ENCODE measurements at places on chromosomes 7 and 10. TPM values are rescaled to one million over a fixed set of nuclear protein-coding genes. Genes with fewer than 3 reads are reported as not detected.

GRCh38 chr10:14435976-14436632, 105.4 kb upstream of the FRMD4A start:
- DNase-seq: no peak

DNA sequence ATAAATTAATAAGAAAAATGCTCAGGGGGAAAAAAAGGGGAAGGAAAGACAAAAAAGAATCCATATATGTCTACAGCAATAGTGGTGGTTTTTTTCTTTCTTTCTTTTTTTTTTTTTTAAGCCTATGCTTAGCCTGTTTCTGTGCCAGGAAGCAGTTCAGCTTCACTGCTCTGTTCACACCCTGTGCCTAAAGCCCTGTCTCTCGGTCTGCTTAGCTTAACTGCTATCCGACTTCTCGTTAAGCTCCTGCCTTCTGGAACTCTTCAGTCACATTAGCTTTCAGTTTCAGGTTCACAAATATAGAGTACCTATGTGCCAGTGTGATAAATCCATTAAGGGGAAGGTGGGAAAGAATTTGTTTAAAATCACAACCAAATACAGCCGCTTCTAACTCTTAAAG, 26.5 kb upstream of the NRG3 start:
- no peak for DNase-seq

DNA sequence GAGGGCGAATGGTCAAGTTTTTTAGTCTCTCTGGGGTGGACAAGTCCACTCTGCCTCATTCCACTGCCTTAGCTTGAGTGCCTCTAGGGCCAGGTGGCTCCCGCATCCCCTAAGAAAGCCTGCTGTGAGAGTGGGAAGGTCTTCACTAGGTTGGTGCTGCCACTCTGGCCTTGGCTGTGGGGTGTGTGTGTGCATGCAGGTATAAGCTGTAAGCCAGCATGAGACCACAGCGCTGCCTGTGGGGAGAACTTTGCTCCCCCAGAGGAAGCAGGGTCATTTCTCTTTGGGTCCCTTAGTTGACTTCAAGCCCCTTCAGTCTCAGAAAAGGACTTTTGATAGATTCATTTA, 25.5 kb upstream of the PCBD1 start:
- DNase-seq: no peak

GRCh38 chr7:144826208-144826607, 9.6 kb downstream of the TPK1 start:
- DNase-seq: no peak

GRCh38 chr10:12503311-12503710, 154.0 kb downstream of the CAMK1D start:
- DNase-seq: no peak

- no peak for DNase-seq
These were observed 7.8 kb upstream of the PANK1 start for GRCh38 chr10:89652806-89653370.

DNA sequence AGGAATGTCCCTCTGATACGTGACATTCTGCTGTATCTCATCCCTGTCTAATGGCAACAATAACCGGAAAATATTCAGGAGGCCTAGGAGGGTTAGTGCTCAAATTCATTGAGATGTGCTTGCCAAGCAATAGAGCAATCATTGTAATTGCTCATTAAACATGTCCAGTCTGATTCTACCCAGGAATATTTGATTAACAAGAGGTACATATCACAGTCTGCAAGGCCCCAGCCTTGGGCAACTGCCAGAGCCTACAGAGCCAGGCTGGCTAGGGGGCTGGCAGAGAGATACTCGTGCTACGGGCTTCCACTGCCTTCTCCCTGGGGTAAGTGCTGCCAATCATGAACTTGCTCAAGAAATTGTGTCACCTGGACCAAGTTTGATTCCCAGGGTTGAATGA, 99.1 kb downstream of the ALOX5 start:
- DNase-seq: no peak

- DNase-seq: peak; percentile 92
These were observed 1.1 kb upstream of the TRIP6 start for GRCh38 chr7:100865938-100866728.

DNA sequence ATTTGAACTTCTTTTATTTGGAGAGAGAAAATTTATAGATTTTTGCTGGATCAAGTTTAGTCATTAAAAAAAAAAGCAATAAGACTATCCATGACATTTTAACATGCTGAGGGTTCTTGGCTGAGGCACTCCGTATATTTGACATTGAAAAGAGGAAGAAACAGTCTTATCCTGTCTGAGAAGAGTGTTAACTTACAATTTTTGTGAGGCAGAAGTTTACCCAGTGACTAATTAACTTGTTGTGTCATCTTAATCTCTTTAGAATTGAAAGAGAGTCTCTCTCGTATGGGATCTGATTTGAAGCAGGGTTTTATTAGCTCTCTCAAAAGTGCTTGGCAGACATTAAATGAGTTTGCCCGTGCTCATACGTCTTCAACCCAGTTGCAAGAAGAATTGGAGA, 39.3 kb downstream of the SEC23IP start:
- DNase-seq: no peak

DNA sequence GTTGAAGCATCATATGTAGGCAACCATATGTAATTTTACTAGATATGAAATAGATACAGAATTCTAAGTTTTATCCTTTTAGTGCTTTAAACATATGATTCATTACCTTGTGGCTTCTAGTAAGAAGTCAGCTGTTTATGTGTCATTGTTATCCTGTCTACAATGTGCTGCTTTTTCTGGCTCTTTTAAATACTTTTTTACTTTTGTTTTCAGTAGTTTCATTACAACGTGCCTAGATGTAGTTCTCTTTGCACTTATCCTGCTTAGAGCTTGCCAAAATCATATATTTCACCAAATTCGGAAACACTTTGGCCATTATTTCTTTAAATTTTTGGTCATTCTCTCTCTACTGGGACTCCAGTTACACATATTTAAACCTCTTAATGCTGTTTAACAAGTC, 26.4 kb downstream of the YAE1 start:
- no peak for DNase-seq

- DNase-seq: no peak
These were observed 96.6 kb upstream of the PTN start for GRCh38 chr7:137439829-137440825.

GRCh38 chr10:122140461-122140902, 130.6 kb upstream of the BTBD16 start:
- no peak for DNase-seq

DNA sequence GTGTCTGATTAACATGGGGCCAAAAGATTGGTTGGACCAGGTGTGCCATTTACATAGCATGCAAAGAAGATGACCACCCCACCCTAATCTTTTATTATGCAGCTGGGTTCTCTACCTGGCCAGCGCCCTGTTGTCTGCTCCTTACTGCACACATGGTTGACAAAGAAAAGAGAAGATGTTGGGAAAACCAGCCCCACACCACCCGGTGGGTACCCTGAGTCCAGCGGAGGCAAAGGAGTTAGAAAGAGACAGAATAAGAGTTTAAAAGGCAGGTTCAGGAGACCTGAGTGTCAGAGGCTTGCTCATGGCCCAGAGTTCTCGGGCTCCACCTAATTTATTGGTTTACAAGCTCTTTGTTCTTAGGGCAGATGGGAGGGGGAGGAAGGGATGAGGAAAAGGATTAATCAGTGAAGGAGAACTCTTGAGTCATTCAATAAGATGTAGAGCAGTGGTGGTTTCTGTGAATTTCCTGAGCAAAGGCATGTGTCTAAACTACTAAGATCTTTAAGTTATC, 24.1 kb upstream of the ABCA13 start:
- DNase-seq: no peak

SPDYE6 gene
- not detected for total RNA-seq

All from mucosa of gallbladder (tissue), 1 donor.